ENCODE measurements at places on chromosomes 6 and 20.

DNA sequence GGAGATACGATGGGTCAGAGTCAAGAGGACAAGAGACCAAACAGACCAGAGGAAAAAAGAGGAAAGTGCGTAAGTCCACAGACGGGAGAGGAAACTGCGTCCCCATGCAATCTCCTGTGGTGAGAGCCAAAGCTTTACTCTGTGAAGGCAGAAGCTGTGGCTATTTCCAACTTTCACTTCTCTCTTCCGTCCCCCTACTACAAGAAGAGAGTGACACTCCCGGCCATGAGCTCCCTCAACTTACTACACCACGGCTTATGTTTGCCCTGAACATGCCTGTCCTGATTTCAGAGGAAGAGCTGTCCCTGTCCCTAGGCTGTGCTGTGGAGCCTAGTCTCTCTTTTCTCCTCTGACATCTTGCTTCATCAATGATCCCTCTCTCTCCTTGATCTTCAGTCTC, 11.5 kb upstream of the SSR1 start:
- DNase-seq: no peak

- peak; percentile 78 for DNase-seq
Measured at GRCh38 chr6:137705160-137706082, 161.6 kb upstream of the TNFAIP3 start.

GRCh38 chr6:5898563-5898962, 108.2 kb downstream of the NRN1 start:
- no peak for DNase-seq

DNA sequence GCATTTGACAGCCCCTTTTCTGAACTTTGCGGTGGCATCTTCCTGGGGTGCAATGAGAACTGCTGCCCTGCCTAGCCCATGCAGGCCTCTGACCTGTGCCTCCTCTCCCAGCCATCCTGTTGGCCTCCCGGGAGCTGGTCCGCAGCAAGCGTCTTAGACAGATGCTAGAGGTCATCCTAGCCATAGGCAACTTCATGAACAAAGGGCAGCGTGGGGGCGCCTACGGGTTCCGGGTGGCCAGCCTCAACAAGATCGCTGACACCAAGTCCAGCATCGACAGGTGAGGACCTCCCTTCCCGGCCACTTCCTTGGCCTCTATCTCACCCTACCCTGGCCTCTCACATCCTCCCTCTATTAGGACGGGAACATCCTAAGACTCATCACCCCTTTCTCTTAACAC, 37.6 kb downstream of the MOCS1 start:
- no peak for DNase-seq

- no peak for DNase-seq
Measured at GRCh38 chr6:148874698-148875293, 128.0 kb downstream of the UST start.

GRCh38 chr6:169990095-169991030, 238.9 kb downstream of the ERMARD start:
- peak; percentile 31 for DNase-seq

DNA sequence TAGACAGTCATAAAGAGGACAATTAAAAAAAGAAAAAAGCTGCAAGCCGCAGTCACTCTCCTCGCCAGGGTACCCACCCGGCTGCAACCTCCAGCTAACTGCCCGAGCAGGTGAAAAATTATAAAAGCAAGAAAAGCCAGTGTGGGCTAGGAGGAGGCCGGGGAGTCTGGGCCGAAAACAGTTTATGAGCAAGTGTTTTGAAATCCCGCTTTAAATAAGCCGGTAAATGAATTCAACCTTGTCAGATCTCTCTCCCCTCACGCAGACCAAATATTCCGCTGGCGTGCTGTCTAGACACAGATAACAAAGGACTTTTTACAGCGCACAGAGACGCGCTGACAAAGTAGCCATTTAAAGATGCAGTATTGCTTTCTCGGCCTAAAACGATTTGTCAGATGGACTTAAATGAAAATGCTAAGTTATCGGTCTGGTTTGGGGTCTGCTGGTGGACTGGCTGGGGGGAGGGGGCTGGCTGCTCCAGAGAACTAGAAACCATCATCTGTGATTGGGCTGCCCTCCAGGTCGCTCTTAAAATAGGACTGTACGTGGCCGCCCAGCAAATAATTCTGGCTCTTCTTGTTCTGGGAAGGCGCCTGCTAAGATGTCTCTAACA, 24.6 kb downstream of the PMEPA1 start:
- no peak for DNase-seq

DNA sequence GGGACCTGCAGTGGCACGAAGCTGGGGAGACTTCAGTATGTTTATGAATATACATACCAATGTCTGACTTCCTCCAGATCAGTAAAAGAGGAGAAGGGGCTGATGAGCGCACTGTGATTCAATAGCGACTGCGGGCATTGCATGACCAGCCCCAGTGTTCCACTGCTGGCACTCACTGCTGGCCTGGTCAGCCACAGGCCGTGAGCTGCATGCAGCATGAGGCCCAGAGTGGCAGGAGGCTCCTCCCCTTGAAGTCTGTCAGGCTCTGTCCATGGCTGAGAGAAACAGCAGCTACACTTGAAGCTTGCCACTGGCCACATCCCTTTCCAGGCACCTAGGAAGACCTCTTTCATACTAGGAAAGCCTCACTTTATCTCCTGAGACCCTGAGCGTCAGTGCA, 265.9 kb upstream of the CDYL start:
- DNase-seq: no peak

- no peak for DNase-seq
Measured at GRCh38 chr6:9499709-9500108, 915.2 kb downstream of the TFAP2A start.

- no peak for DNase-seq
Measured at GRCh38 chr6:166379800-166380199, 2.9 kb downstream of the MPC1 start.

GRCh38 chr6:27422651-27423332, 34.2 kb downstream of the ZNF391 start:
- no peak for DNase-seq

DNA sequence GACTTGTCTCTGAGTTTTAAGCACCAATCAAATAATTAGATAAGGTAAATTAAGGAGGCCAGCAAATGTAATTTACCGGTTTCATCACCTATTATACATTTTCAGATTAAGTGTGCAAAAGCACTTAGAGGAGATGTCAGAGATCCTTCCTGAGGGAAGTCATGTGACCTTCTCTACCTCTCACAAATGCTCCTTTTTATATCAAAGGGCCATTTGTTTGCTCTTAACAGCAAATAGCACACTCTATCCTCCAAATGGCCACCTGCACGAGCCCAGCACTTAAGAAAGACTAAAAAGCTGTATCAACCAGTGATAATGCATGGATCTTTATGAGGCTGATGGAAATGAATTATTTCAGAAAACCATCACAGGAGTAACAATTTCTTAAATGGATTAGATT, 149.4 kb downstream of the ELOVL4 start:
- no peak for DNase-seq

DNA sequence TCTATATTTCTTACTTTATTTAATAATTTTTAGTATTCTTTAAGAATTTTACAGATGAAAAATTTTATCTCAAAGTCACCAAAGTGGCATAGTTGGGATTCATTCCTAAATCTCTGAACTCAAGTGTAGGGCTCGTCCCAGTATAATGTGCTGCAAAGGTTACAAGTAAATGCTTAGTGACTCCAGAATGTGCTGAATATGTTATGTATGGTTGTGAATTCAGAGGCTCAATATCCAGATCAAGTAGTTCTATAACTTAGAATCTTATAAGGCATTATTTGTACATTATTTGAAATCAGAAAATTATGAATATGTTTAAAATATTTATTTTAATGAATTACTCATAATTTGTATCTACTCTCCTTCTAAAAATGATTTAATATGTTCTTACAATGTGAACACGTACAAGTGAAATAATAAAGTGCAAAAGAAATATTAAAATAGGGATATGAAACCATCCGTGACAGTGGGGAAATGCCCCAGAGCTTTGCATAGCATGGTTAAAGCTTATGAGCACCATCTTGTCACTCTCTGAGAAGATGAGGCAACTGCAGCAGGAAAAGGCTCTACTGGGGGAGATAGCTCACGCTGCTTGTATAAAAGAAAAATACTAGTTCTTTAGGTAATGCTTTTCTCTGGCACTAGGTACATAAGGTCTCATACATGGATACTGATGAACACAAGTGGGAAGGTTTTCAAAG, 259.0 kb downstream of the FOXC1 start:
- no peak for DNase-seq

- no peak for DNase-seq
Measured at GRCh38 chr6:135891710-135892109, 40.2 kb downstream of the PDE7B start.

GRCh38 chr6:72554761-72555221, 67.1 kb upstream of the KCNQ5 start:
- DNase-seq: no peak

GRCh38 chr6:79377888-79378348, 143.4 kb upstream of the HMGN3 start:
- no peak for DNase-seq

DNA sequence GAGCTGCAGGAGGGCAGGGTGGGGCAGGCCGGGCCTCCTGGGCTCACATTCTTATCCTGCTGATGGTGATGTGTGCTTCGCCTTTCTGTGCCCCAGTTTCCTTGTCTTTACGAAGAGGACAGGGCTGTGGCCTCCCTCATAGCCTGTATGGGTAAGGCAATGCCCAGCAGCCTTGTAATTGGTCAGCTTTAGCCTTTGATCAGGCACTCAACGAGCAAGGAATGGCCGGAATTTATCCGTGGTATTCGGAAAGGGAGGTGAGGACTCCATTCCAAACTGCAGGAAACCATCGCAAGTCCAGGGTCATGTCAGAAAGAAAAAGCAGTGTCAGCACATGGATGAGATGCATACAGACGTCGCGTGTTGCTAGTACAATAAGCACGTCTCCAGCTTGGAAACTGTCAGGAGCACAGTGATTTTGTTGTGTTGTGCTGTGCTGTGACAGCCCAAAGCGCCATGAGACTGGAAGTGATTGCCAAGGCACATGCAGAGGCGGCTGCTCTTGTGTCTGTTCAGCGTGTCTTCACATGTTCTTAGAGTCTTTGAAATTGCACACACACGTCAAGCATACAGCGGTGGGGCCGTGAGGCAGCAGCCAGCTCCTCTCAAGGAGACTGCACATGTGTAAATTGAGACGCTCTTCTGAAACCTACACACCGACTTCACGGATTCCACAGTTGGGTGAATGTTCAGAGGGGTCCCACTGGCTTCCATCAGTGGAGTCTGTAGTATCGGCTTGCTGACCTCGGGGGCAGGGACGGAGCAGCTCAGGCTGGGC, 6.2 kb downstream of the SS18L1 start:
- DNase-seq: no peak

GRCh38 chr6:150320442-150320841, 48.4 kb upstream of the IYD start:
- DNase-seq: no peak

DNA sequence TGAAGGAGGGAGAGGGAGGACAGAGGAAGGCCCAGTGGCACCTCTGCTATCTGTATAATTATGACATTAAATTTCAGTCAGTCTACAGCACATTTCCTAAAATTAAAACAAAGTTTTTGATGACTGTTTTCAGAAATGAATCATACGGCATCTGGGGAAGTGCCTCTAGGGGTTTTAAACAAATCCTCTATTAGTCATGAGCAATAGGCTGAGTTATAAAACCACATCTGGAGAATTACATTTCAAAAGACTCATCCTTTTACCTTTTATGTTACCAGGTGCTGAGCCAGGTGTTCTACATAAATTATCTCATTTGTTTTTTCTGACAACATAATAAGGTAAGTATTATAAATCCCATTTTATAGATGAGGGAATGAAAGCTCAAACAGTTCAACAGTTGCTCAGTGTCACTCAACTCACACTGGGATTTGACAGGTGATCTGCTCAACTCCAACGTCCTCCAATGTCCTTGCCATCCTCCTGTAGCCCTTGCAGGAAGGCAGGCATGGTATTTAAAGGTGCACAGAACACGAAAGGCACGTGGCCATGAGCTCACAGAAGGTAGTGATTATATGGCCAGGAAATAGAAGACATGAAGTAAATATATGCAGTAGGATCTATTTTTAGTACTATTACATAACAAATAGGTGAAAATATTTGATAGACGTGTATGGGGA, 184.2 kb upstream of the MAN1A1 start:
- no peak for DNase-seq

DNA sequence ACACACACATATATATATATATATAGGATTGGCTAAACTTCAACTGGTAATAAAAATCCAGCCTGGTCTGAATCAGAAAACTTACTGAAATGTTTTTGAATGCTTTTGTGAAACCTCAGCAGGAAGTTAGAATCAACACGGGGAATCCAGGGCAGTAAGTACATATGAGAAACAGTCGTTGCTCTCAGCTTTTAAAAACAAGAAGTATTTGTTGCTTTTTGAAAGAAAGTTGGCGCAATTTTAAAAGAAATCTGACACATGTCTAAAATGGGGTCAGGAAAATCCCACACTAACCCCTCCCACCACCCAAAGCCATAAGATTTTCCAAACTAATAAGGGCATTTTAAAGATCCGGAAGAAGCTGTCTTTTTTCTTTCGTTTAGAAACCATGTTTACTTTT, 11.5 kb upstream of the CCDC170 start:
- DNase-seq: peak; percentile 43

DNA sequence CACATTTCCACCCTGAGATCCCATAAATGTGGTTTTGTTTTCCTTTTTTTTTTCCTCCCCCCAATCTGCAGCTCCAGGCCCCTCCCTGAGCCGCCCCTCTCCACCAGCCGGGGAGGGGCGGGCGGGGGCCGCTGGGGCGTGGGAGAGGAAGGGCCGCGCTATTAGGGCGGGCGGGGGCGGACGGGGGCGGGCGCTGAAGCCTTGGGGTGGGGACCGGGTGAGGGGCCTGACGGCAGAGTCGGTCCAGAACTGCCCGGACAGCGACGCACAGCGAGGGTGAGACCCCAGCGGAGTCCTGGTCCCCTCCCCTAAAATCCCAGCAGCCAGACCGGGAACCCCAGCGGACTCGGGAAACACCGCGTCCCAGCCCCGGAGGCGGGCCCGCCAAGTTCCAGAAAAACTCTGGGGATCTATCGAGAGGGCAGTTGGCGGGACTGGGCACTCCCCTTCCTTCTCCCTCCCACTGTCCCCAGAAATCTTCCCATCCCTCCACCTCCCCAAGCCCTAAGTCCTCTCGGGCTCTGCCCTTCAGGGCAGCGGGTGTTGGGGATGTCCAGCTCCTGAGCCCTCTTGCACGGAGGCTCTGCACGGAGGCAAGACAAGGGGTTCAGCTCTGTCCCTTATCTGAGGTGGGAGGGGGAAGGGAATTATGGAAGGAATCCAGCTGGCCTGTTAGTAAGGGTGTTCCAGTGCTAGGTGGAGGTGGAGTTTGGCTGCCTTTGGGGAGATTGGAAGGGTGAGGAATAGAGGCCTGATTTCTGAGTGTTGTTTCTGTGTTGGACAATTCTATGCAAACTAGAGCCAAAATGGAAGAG, at the start of gene PRICKLE4:
TSS of gene PRICKLE4 (plus strand) at position 232 of the 815 bp plus-strand sequence. CDS start 2,692 bp downstream, outside the sequence.
- DNase-seq: no peak

Measured in CD4-positive, alpha-beta T cell treated with Interleukin-4 for 1 hour (primary cell).